ENCODE measurements at places on chromosomes 4 and X. TPM values are rescaled to one million over a fixed set of nuclear protein-coding genes. Genes with fewer than 3 reads are reported as not detected.

- no peak for DNase-seq
These were observed 91.5 kb upstream of the GALNT7 start for GRCh38 chr4:173076903-173077634.

DNA sequence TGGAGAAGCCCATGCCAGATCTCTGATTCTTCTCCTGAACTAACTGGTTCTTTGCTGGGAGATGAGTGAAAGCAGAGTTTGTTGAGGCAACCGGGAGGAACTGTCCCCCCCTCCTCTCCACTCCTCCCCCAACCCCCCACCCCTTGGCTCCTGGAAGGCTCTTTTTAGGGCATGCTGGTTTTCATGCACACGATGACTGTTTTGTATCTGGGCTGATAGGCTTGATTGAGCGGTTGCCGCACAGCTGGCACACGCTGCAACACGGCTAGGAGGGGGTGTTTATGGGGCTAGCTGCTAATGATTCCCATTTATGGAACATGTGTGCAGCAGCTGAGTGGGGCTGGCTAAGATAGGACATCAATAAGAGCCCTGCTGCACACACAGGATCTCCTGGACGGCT, 137.2 kb downstream of the SMIM20 start:
- DNase-seq: no peak

DNA sequence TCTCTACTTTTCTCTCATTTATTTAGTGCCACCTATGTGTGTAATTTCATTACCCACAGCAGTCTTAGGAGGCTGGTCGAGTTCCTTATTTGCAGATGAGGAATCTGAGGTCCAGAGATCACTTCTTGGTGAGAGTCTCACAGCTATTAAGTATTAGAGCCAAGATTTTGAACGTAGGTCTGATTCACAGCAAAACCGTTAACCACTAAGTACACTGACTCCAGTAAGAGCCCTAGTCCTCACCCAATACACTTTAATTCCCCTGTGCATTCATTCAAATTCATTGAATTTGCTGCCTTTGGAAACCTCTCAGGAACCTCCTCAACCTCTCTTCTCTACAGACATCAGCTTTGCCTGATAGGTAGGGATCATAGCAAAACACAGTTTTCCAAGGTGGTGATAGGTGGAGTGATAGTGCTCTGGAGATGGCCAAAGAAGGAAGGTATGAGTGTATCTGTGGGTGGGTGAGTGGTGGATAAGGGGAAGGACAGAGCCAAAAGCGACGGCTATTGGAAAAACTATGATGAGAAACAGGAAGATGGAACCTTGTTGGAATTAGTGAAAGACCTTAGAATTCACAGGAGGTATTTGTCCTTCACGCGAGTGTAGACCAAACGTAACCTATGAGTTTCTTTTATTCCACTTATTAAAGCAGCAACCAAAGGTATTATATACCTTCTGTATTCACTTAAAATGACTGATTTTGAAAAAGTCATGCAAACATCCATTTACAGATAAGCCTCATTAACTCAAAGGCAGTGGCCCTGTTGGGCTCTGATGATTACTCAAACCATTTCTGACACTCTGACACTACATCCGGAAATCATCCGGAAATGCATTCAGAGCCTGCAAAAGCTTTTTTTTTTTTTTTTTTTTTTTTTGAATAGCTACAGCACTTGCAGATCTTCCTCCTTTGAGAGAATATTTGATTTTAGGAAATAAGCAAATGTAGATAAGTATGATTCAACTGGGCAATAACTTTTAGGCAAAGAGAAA, 6.3 kb downstream of the FMR1 start:
- DNase-seq: no peak

FRMD7 gene
- polyA plus RNA-seq: 1.3 TPM

GLRA3 gene
- not detected for polyA plus RNA-seq

ENPEP gene
- polyA plus RNA-seq: 222 TPM

KLHL2 gene
- polyA plus RNA-seq: 23.9 TPM

Measured in left kidney (tissue), 8 donors.